Nephron progenitor cell (in vitro differentiated cells): ENCODE measurements at places on chromosomes 6 and 20.

GRCh38 chr6:133945158-133945557 is 7.9 kb upstream of the TBPL1 start:
- DNase-seq, result no peak

DNA sequence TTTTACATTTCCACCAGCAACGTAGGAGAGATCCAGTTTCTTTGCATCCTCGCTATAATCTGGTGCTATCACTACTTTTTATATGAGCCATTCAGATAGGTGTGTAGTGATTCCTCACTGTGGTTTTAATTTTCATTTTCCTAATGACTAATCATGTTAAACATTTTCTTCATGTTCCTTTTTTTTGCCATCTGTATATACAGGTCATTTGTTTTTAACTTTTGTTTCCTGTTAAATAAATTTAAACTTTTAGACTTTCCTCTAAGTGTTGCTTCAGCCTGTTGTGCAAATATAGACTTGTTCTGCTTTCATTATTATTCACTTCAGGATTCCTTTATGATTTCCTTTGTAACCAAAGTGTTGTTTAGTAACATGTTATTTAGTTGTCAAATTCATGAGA is 697.4 kb downstream of the PTPRT start:
- no peak for DNase-seq

GRCh38 chr20:41044409-41045062 is 15.9 kb downstream of the TOP1 start:
- peak; percentile 12 for DNase-seq

DNA sequence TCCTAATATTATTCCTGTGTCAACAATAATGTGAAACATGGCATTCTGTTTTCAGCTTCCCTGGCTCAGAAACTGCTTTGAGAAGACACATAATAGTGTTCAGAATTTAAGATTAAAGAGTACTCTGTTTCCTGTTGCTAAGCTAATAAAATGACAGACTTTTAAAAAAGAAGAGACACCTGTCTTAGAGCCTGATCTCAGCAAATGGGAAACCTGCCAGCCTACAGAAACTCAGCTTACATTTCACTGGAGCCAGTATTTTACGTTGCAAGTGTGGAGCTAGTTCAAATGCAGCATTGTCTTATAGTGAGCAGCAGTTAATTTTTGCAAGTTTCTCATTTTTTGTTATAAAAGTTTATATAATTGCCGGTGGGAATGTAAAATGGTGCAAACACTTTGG is 28.8 kb downstream of the KIZ start:
- DNase-seq, result no peak

DNA sequence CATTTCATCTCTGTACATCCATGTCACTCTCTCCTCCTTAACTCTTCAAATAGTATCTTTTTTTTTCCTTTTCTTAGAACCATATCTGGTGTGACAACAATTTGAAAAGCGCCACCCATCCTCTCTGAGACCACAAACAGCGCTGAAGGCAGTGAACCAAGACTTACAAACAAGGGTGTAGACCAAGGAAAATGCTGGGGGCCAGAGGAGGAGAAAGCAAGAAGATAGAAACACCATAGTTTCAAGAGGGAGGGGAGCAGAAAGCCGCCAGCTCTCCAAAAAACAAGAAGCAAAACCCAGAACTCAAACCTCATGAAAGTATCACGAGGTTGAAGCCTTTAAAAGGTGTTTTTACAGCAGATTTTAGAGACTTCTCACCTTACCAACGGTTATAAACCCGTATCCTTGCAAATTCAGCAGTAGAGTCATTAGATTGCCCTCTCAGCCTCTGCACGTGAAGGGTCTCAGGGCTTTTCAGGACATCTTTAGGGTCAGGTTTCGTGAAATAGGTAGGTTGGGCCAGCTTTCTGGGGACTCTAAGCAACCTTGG is 13.3 kb upstream of the RIPOR2 start:
- no peak for DNase-seq

DNA sequence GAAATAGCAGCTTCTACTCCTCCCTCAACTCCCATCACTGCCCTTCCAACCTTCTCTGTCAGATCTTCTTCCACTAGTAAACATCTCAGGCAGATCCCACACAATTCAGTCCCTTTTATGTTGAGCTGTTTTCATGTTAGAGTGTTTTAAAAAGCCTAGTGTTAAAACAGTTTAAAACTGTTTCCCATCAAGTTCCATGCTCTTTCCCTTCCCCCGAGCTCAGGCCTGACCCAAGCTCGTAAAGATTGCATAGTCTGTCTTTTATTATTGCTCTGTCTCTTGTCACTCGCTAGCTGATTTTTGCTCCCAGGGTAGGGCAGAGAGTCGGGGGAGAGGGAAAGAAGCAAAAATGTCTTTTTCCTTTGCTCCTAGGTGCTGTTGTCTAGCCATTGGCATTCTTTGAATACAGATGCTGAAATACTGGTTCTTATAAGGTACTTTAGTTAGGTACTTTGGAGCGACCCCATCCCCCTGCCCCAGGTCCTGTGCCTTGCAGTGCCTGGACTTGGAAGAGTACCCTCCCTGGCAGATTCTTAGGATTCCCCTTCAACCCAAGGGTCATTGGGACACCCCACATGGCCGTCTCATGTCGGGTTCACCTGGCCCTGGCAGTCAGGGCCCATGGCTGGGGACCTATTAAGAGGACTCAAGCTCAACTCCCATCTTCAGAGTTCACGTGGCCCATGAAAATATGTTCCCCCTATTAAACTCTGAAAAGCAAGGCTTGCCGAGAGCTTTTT is 101.2 kb upstream of the ARMC2 start:
- DNase-seq, result no peak

- no peak for DNase-seq
Measured at GRCh38 chr6:14231501-14232280, 114.1 kb downstream of the CD83 start.

DNA sequence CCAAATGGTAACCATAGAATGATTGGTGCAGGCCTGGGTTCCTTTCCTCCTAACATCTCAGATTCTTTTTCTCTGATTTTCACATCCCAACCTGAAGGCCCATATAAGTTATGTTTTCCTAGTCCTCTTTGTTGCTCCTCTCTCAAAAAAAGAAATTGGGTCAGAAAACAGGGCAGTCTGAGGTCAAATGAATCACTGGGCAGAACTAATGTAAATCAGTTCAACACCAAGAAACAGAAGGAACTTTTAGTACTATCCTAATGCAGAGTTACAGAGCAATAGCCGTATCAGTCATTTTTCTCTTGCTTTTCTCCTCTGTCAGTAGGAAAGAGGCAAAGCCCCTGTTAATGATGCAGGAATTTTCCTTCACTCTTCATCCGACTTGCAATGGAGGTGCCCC is 11.0 kb upstream of the TPD52L1 start:
- no peak for DNase-seq

DNA sequence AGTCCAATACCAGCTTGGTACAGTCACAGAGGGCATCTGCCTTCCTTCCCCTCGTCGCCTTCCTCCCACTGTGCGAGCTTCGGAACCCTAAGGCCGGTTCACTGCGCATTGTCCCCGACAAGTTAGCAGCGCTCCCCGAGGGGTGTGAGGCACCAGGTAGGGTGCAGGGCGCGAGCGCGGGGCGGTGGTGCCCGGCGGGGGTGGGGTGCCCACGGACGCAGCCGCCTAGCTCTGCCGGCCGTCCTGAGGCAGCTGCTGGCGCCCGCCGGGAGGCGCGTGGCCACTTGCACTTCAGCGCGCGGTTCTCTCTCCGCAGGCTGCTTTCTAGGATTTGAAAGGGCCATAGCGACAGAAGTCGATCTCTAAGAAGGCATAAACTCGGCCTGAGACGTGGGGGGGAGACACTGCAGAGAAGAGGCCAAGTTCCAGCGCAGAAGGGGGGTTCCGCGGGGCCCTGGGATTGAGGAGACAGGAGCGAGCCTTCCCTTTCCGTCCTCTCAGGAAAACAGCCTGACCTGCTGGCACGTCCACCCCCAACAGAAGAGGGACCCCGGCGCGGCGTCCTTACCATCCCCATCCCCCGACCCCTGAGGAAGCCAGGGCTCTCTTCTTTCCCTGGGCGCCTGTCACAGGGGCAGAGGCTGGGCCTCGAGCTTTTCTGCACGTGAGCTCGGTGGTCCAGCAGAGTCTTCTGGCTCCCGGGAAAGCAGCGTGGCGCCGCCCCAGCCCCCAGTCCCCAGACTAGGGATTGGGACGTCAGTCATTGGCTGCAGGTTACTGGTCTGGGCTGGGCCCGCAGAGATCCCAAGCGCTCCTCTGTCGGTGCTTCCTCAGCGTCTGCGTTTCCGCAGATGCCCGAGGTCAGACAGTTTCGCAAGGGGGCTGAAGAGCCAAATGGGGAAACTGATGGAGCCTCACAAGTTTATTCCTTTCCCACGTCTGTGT is 15.6 kb upstream of the PRDM13 start:
- DNase-seq, result peak; percentile 42

- no peak for DNase-seq
Measured at GRCh38 chr6:5871296-5871695, 135.4 kb downstream of the NRN1 start.

- DNase-seq, result no peak
Measured at GRCh38 chr6:4923081-4923480, 80.8 kb downstream of the RPP40 start.

DNA sequence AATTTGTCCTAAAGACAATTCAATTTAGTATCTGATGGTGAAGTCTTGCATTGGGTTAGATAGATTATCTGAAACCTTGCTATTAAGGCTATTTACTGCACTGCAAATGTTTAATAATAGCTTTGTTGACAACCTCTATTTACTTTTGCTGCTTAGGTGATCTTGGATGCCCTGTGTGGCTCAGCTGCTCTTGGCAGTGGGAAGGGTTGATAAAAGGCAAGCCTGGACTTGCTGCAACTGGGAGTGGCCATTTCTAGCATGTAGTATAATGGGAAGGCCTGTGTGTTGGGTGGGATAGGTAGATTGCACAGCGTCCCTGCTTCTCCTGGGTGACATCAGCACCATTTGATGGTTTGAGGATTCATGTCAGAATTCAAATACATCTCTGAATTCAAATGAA is 49.1 kb downstream of the ARMC2 start:
- DNase-seq, result no peak

DNA sequence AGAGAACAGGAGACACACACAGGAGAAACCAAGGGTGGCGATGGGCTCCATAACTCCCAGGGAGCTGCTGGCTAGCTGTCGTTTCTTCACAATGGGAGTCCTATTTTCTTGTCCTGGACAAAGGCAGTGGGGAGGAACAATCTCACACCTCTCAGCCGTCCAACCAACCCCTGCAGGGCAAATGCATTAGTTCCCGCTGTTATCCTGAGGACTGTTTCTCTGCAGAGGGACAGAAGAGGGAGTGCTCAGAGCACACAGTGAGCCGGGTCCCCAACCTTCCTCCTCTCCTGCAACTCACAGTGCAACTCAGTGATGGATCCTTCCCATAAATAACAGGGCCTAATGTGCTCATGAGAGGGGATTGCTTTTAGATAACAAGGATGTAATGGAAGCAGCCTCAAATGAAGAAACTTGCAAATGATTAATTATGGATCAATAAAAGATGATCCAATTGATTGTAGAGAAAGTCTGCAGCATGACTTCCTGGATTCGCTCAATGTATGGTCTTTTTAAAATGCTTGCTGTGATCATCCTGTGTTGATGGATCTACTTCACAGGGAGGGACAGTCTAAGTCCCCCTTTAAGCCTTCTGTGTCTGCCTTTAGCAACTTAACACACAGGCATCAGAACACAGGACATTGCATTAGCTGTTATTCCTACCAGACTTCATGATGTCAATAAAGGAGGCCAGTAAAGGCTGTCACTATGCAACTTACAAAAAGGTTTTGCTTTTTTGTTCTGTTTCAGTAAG is 453.4 kb upstream of the AGPAT4 start:
- DNase-seq, result no peak

DNA sequence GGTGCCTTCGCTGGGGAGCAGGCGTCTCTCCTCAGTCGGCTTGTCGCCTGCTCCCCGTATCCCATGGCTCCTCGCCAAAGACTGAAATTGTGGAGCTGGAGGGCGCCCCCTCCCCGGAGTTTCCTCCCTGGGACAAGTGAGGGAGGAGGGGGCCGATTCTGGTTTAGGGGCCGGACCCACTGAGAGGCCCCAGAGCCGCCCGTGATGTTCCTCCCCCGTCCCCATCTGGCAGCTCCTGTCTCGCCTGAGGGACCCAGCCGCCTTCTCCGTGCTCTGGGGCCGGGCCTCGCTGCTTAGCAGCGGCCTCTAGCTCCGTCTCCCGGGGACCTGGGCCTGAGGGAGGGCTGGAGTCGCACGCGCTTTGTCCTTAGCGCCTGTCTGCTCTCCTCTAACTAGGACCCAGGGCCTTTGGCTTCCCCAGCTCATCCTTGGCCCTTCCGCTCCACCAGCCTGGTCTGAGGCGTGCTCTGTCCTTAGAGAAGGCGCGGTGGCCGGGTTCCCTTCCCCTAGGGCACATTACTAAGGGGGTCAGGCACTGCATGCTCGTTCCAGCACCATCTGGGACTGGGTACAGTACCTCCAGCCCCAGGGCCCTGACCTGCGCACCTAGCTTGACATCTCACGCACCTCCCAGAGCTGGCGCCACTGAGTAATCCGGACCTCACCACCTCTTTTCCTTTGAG is 29.7 kb downstream of the SLC12A5 start:
- peak; percentile 48 for DNase-seq

DNA sequence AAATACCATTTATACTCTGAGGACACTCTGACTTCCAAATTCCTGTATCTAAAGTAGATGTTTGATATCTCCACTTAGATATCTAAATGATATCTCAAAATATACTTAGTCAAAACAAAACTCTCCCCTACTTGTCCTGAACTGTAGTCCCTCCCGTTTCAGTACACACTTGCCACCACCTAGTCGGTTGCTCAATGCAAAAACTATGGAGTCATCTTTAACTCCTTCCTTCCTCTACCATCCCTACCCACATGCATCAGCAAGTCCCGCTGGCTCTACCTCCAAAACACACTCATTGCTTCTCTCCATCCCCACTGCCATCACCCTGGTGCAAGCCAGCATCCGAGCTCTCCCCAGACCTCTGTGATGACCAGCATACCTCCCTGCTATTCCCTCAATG is 13.2 kb downstream of the STX7 start:
- DNase-seq, result no peak

GRCh38 chr6:132527791-132528190 is 10.3 kb upstream of the TAAR9 start:
- DNase-seq, result no peak

- DNase-seq, result no peak
Measured at GRCh38 chr6:8527818-8528217, 92.5 kb upstream of the SLC35B3 start.

DNA sequence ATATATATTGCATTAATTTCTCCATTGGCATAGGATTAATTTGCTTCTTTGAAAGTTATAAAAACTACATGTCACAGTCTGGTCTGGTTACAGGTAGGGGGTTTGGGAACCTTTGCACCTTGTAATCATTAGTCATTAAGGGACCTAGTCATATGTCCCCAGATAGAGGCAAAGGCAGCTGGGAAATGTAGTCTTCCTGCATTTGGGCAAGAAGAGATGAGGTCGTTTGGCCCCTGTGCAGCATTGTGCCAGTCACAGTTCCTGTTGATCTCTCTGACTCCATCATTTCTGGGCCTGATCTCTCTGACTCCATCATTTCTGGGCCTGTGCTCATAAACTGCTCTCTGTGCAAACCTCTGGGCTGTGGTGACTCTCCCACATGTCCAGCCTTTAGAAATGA is 73.2 kb downstream of the BCKDHB start:
- DNase-seq, result no peak
